NCI-H1436 treated with DMSO at 0.1 percent for 48 hours (cell line): ENCODE measurements at places on chromosomes 12 and 14.

GRCh38 chr14:42806909-42807315, 1200.2 kb downstream of the LRFN5 start:
- no peak for DNase-seq

DNA sequence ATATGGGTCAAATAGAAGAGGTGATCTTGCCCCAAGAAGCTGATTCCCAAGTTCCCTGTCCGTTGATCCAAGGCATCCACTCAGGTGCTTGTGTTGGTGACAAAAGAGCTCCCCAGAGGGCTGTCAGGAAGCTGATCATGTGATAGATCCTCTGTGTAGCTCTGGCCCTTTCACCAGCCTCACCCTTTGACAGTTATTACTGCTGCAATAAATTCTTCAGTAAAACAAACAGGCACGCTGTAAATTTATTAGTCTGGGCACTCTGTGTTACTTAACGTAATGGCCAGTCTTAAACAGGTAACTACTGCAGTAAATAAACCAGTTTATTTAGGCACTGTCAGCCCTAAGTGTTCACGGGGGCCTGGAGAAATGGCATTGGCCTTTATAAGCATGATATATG, 473.9 kb downstream of the BCL11B start:
- peak; percentile 7 for DNase-seq

GRCh38 chr12:51330186-51330585, 6.2 kb upstream of the BIN2 start:
- no peak for DNase-seq

- DNase-seq, result no peak
Measured at GRCh38 chr12:81208187-81208911, 130.5 kb downstream of the ACSS3 start.

DNA sequence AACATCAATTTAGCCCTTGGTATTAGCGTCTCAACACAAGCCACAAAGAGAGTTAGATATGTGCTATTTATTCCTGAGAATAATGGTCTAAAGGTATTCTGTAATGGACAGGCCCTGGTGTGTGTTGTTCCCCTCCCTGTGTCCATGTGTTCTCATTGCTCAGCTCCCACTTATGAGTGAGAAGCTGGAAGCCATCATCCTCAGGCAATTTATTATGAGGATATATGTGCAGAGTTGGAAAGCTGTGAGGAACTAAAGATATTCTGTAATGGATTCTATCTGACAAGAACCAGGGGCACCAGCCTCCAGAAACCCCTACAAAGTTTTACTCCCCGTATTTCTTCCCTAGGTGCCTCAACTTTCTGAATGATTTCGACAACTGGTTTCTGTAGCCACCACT, 210.8 kb downstream of the GRIN2B start:
- DNase-seq, result no peak

DNA sequence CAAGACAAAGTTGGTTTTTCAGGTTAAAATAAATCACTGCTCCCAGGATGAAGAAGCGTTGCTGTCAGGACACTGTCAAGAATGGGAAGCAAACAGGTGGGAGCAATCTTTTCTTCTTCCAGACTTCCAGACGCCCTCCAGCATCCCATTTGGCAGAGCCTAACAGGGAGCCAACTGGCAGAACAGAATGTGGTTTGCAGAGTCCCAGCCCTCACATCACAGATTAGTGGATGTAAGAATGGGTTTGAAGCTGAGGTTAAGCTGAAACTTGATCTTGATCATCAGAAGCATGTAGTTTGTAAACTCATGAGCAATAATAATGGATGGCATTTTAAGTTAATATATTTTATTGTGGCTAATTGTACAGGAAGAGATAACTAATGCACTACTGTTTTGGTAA, 636.4 kb downstream of the SLC6A15 start:
- no peak for DNase-seq

DNA sequence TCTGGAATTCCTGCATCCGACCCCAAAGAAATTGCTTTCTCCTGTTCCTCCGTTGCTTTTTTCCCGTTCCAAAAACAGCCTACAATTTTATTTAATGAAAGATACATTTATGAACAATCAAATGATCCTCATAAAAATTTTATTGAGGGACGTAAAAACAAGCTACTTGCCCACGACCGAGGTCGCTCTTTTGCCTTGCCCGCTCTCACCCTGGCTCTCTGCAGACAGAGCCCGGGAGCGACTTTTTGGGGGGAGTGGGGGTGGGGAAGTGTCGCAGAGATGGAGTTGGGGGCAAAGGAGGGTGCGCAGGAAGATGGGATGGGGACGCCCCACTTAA, 1.1 kb upstream of the HOXC9 start:
- DNase-seq, result no peak

- no peak for DNase-seq
Measured at GRCh38 chr14:88227693-88228092, 95.4 kb downstream of the KCNK10 start.

DNA sequence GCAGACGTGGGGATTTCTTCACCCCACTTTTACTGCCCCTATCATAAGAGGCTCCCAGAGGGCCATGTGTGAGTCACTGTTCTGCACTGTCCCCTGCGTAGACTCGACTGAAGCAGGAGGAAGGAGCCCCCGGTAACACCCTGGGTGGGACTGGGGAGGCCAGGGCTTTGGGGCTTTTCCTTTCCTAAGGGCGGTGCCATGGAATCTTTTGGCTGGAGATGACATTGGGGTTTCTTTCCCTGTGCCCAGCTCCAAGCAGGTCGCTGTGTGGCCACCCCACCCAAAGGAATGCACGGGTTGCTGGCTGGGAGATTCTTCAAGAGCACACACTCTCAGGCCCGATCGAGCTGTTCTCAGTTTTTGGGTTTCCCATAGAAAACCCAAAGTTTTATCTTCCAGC, 62.3 kb upstream of the RIN3 start:
- no peak for DNase-seq

GRCh38 chr12:54611715-54612149, 23.0 kb downstream of the LACRT start:
- DNase-seq, result no peak

DNA sequence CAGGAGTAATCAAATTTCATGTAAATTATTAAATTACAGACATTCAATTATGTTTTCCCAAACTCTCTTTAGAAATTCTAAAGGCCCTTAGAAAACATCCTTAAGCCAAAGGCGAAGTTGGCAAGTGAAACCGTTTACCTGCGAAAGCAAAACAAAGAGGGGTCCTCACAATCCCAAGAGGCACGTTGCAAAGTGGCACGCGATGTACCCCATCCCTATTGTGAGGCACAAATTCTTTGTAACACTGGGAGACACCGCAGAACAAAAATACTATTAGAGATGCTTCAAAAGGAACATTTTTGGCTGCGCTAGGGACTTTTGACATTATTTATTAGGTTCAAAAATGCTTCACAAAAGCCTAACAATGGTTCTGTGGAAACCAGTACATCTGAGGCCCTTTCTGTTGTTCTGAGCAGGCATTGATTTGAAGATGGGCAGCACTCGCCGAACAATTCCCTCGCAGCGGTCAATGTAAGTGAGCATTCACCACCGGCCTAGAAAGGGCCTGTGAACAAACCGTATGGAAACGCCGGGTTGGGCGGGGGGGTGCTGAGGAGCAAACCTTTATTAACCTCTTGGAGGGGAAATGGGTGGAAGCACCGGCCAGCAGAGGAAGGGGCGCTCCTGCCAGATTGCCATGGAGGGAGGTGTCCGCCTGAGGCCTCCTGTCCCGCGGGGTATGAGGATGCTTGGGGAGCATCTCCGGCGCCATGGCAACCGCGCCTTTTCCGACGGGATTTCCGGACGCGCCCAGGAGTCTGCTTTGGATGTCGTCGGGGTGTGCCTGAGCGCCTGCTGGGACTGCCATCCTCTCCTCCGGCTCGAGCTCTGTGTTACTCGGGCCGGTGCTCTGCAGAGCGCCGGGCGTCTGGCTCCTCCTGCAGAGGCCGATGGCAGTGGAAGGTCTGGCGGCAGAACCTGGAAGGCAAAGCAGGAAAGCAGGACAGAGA, 193.9 kb downstream of the C12orf42 start:
- peak; percentile 47 for DNase-seq

GRCh38 chr14:29627137-29627536, 300.5 kb downstream of the PRKD1 start:
- no peak for DNase-seq

- DNase-seq, result no peak
Measured at GRCh38 chr12:15444523-15444922, 122.2 kb downstream of the PTPRO start.

GRCh38 chr12:131644481-131644880, 66.4 kb upstream of the SFSWAP start:
- DNase-seq, result no peak

DNA sequence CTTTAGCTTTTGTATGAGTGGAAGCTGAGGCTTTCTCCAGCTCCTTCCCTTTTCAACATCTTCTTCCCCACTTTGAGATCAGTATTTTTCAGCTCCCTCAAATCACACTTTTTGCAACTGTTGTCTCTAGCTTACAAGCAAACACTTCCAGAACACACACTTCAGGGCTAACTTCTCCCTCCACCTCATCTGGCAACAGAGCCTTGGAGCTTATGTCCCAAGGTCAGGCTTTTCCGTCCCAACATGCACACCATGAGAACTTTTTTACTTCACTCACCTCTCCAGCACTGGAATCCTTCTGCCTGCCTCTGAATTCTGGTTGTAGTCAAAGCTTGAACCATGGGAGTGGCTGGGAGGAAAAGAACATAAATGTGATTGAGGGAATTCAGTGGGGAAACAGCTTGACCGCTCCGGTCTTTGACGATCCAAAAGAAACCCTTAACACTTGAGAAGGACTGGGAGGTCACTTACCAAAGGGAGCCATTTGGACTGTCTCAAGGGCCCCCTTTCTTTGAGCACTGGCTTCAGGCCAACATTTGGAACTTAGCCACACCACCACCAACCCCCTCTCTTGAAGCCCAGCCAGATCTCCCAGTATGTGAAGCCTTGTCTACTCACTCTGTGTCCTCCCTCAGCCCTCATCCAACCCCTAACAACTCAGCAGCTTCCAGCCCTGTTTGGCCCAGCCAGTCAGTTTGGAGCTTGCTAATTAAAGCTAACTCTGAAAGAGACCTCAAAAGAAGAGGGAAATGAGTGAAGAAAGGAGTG, 3.9 kb upstream of the BLOC1S1 start:
- DNase-seq, result no peak

DNA sequence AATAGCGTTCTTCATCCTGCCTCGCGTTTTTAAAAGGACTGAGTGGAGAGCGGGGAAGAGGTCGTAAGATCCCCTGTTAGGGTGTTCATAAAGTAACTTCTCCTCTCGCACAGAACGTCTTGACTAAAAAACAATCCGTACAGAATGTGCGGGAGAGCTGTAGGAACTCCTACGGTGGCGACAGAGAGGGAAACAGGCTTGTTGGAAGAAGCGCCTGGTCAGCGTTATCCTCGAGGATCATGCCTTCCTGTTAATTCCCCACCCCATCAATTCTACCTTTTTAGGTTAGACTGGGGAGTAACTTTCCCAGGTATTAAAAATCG, 399 bp upstream of the WASHC4 start:
- no peak for DNase-seq

DNA sequence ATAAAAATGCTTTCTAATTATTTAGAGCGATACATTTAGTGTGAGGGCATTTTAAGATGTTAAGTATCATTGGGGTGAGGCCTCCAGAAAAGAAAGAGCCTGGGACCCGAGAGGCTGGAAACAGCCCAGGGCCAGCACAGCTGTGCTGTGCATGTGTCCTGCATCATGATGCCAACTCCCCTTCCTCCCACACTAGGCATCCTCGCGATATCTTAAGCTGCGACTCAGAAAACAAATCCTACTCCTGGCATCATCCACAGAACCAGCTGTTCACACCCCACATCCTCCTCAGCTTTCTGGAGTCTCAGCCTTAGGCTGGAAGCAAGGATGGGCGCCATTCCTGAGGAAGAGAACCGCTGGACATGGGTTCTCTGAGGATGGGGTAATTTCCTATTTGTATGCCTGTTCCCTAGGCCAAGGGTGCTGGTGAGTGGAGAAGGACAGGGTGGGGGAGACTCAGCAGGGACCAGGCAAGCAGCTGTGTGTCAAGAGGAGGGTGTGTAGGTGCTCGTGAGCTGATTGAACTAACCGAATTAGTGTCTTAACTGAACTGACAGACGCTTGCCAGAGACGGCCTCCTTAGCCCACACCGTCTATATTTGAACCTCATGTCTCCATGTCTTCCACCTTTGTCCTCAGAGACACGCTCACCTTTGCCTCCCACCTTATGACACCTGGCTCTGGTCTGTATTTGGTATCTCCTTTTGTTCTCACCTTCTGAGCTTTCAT, 15.6 kb upstream of the MCRS1 start:
- no peak for DNase-seq

GRCh38 chr12:44369998-44370397, 506.1 kb downstream of the NELL2 start:
- no peak for DNase-seq

- DNase-seq, result no peak
Measured at GRCh38 chr14:65072937-65073336, 29.4 kb downstream of the MAX start.

DNA sequence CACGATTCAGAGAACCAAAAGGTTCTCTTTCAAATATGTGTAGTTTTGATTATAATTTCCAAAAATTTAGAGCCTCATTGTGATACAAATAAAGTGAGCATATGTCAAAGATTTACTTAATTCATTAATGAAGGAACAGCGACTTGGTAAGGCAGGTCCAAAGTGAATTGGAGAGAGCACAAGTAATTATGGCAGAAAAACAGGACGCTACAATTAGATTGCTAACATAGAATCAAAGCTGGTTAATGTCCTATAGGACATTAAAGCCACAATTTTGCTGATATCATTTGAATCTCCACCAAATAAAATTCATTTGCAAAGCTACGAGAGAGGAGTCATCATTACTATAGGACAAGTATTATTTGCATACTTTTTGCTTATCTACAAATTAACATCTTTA, 164.2 kb downstream of the CCER1 start:
- DNase-seq, result no peak

DNA sequence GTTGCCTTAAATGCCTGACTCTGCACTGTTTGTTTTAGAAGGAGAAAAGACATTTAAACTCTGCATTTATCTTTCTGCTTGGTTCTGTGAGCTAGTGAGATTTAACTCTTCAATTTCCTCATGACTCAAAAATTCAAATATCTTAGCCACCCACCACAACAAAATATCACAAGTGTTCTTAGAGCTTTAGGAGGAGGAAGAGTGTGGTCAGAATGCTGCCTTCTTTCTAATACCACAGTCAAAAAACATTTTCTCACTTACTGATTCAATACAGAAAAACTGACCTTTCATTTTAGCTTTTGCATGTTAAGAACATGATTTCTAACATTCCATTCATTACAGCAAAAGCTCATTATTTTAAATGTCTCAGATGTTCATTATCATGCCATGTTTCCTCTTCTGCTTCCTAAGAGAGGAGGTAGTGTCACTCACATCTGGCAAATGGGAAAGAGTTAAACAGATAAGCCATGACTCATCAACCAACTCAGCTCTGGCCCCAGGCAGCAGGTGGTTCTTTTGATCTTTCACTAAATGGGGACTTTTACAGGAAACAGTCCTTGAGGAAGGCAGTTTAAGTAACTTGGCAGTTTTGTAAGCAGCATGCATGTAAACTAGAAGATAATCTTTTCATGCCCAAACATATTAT, 56.4 kb upstream of the RNU6-8 start:
- DNase-seq, result no peak

GRCh38 chr14:32109676-32110547, 32.8 kb downstream of the ARHGAP5 start:
- DNase-seq, result no peak
